Left renal cortex interstitium (tissue), 4 donors: ENCODE measurements at places on chromosomes 16 and 17. TPM values are rescaled to one million over a fixed set of nuclear protein-coding genes. Genes with fewer than 3 reads are reported as not detected.

DNA sequence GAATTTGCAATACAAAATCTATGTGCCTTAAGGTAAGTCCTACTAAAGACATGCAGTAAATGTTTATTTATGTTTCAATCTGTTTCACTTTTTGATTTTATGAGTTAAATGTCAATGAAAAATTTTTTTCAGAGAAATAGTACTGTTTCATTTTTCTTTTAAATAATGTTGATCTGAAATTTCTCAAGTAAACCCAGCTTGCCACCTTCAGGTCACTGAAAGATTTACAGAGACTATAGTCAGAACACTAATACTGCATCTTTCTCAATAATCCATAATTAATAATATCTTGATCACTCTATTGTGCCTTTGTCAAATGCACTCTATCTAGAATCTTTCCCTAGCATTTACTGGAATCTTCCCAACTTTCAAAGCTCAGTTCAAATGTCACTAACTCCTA is 6.5 kb upstream of the DHX40 start:
- DNase-seq: no peak

GRCh38 chr17:80033840-80034239 is 1.8 kb downstream of the TBC1D16 start:
- no peak for DNase-seq

- no peak for DNase-seq
Observed at GRCh38 chr16:90046971-90047713, 27.9 kb upstream of the DBNDD1 start.

DNA sequence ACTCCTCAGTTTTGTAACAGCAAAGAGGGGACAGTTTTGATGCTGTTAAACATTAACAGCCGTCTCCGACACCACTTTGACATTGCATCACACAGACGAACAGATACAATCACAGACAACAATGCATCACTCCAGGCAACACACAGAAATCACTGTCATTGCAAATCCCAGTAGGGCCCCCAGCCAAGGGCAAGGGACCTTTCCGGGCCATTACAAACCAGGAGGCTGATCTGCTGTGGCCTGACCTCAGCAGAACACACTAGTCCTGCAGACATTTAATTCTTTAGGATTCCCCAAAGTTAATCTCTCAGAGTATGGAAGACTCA is 136.2 kb upstream of the RCVRN start:
- no peak for DNase-seq

- no peak for DNase-seq
Observed at GRCh38 chr16:19837331-19837980, 47.2 kb downstream of the GPRC5B start.

GRCh38 chr16:84892097-84892496 is 72.3 kb downstream of the CRISPLD2 start:
- DNase-seq: no peak

DNA sequence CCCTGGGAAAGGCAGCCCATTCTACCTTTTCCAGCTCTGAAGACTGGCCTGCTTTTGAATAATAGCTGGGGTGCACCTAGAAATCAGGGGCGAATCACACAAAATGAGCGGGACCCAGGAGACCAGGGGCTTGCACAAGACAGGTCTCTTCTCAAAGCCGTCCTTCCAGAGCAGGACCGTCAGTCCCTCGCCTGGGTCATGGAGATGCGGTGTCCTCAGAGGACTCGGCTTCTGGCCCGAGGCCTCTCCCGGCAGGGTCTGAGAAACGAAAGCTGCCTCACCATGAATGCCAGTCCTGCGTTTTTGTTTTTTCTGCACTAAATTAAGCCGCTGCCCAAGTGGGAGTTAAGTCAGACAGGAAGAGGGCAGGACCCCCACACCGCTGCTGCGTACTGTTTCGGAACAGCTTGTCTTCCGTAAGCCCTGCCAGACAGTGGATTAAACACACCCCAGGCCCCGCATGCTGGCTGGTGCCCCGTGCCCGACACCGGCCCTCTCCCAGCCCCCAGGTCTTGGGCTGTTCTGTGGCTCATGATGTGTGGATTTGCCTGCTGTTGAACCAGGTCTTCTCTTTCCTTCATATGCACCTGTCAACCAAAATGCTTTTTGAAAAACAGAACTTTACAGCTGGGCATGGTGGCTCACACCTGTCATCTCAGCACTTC is 142.1 kb upstream of the RPH3AL start:
- no peak for DNase-seq

DNA sequence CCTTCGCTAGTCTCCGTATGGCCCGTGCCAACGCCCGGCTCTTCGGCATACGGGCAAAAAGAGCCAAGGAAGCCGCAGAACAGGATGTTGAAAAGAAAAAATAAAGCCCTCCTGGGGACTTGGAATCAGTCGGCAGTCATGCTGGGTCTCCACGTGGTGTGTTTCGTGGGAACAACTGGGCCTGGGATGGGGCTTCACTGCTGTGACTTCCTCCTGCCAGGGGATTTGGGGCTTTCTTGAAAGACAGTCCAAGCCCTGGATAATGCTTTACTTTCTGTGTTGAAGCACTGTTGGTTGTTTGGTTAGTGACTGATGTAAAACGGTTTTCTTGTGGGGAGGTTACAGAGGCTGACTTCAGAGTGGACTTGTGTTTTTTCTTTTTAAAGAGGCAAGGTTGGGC is 2.5 kb downstream of the RPL13 start:
- no peak for DNase-seq

- DNase-seq: no peak
Observed at GRCh38 chr16:81707411-81708265, 71.5 kb upstream of the PLCG2 start.

GRCh38 chr17:7888184-7888920 is at the start of gene CHD3:
CHD3 (plus strand) TSS chr17:7888789; CDS start chr17:7889001, 212 bp downstream.
- DNase-seq: no peak

DNA sequence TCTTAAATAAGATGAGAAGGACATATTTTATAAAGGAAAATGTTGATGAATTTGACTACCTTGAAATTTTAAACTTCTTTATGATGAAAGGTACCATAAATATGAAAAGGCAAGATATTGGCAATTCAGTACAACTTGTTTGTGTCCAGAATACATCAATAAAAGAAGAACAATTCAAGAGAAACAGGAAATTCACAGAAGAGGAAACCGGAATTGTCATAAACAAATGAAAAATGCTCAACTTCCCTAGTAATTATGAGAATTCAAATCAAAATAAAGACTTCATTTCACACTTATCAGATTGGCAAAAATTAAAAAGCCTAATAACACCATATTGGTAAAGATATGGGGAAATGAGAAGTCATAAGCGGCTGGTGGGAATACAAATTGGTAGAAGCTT is 54.3 kb downstream of the WSB1 start:
- DNase-seq: no peak

GRCh38 chr16:15426796-15427195 is 7.6 kb upstream of the BMERB1 start:
- DNase-seq: no peak

DNA sequence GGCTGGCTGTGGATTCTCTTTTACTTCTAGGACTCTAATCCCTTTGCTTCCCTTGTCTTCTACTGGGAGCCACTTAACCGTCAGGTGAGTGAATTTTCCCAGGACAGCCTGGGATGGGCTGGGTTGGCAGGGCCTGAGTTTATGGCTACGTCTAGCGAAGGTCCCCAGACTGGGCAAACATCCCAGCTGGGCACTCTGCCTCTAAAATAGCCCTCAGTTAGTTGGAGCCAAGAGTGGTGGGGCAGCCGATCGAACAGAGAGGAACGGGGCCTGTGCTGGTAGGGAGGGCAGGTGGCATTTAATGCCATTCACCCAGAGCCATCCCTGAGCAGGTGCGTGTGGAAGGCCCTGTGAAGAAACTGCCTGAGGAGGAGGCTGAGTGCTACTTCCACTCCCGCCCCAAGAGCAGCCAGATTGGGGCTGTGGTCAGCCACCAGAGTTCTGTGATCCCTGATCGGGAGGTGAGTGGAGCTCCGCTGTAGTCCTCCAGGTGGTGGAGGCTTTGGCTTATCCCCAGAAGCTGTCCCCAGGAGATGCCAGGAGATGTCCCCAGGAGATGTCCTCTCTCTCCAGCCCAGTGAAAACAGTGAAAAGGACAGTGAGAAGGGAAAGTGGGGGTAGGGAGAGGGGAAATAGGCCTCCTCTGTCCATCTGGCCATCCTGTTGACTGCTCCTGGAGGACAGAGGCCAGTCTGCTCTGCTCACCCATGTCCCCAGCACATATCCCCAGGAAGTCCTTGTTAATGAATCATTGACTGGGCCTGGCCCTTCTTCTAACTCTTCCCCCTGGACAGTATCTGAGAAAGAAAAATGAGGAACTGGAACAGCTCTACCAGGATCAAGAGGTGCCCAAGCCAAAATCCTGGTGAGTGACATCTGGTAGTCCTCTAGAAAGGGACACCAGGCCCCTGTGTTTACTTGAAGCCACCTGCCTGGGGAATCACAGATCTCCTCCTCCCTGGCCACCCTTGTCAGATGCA is 4.4 kb downstream of the PNPO start:
- no peak for DNase-seq

DNA sequence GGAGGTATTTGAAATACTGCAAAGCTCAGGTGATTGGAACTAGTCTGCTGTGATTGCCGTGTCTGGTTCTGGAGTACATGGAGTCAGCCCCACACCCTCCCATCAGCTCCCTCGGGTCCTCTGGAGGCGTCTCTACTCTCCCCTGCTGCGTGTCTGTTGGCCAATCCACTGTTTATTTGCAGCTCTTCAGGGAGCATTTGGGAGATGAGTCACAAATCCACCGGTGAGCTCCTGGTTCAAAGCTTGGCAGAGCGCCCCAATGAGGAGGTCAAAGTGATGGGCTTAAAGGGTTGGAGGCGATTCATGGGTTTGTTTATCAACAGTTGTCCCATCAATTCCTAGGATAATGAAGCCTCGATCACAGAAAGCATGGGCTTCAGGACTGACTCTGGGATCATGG is 14.6 kb downstream of the CALB2 start:
- DNase-seq: no peak

- no peak for DNase-seq
Observed at GRCh38 chr17:58314706-58315015, 13.9 kb downstream of the TSPOAP1 start.

DNA sequence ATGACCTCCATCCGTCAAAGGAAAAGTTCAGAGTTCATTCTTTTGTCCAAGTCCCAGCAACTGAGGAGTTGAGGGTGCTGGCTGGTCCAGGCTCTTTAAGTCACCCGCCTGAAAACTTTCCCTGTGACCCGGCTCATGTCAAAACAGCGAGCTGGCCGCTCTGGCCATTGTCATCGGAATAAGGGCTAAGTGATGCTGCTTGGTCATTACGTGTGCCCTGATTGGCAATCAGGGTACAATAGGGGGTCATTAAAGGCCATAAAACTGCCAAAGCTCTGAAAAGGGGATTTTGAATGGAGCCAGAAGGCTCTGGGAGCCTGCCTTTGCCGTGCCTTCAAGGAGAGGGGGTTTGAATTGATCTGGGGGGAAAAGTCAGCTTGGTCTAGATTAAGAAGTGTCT is 88.5 kb upstream of the IRX3 start:
- DNase-seq: no peak

GRCh38 chr16:70253291-70254106 is 1.8 kb upstream of the EXOSC6 start:
- DNase-seq: no peak

DNA sequence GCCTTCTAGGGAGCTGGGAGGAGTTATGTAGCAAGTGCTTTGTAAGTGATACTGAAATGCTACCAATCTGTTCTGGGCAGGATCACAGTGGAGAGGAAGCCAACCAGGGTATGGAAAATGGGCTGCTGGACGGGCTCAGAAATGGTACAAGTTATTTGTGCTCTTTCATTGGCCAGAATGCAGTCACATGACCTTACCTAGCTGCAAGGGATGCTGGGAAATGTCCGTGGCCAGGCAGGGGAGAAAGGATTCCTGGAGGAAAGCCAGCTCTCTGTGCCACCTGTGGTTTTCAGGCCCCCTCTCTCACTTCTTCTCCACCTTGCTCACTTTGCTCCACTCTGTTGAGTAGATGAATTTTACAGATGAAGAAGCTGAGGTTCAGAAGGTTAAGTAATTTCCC is 4.8 kb downstream of the EEF2K start:
- DNase-seq: no peak

- DNase-seq: no peak
Observed at GRCh38 chr16:51651061-51651466, 500.0 kb upstream of the SALL1 start.

GRCh38 chr17:77233635-77234334 is 93.0 kb downstream of the SEC14L1 start:
- DNase-seq: no peak

DNA sequence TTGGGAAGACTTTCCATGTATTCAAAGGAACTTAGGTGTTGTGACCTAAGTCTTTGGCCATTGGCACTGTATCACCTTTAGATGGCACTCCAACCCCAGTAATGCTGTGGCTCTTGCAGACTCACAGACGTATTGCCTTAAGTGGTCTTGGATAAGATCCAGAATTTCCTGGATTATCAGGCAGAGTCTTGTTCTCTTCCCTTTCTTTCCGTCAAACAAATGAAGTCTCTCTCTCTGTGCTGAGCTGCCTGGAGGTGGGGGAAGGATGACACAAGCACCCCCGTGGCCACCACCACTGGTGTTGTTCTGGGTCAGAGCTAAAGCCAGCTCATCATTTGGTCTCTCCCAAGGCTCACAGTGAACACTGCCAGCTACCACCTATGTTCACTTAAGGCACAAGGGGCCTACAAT is 789.9 kb upstream of the KIF2B start:
- peak; percentile 13 for DNase-seq

GRCh38 chr16:85570213-85570734 is 42.8 kb upstream of the GSE1 start:
- DNase-seq: no peak

GRCh38 chr17:63431939-63432804 is 13.9 kb downstream of the CYB561 start:
- DNase-seq: no peak

DNA sequence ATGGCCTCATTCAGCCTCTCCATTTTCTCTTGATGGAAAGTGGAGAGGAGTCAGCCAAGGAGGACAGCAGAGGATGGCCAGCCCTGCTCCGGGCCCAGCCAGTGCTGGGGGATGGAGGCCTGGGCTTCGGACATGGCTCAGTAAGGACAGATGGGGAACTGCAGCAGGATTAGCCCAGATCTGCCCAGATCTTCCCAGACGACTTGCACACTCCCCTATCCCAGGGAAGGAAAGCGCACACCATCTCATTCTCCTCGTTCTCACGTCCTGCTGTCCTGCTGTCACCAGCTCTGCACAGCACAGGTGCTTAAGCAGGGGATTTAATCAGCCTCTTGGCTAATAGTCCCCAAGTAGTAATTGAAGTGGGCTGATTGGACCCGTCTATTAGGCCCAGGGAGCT is 100.2 kb upstream of the SDK2 start:
- DNase-seq: no peak

DNA sequence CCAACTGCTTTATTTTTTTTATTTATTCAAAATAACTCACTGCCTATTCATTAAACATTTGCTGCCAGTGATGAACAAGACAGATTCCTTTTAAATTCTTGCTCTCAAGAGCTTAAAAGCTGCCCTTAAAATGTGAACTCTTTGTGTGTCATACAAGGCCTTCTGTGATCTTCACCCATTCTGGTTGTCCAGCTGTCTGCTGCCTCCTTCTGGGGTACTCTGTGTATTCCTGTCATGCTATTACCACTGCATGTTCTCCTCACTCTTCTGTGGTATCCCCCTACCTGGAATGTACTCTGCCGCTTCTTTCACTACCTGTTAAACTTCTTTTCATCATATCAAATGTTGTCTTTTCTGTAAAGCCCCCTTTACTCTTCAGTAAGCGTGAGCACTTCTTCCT is 165.8 kb downstream of the CHD9 start:
- DNase-seq: no peak

The RAMP2 gene
- 88.8 TPM for polyA plus RNA-seq

The SLFN12L gene
- polyA plus RNA-seq: 0.20 TPM

The RPL13 gene
- polyA plus RNA-seq: 1,722 TPM

The SHISA6 gene
- polyA plus RNA-seq: 1.5 TPM

The LDAF1 gene
- polyA plus RNA-seq: 24.8 TPM

The KRTAP4-11 gene
- not detected for polyA plus RNA-seq

The BAHCC1 gene
- 12.2 TPM for polyA plus RNA-seq
